Activated CD4-positive, alpha-beta memory T cell treated with anti-CD3 and anti-CD28 coated beads for 36 hours (primary cell): ENCODE measurements at places on chromosomes 2 and 18. TPM values are rescaled to one million over a fixed set of nuclear protein-coding genes. Genes with fewer than 3 reads are reported as not detected.

- peak within 1 kb of the TSS; percentile 91 for H3K4me3 ChIP-seq
- DNase-seq: no peak
- H3K4me1 ChIP-seq: peaks cover 35% of the 10 kb centered on the region
Measured at GRCh38 chr18:48950536-48951447, at the start of gene SMAD7. Gene SMAD7, minus strand, starts transcription at chr18:48950965. Its CDS starts 541 bp downstream, at chr18:48950424.

GRCh38 chr2:36356990-36357846 is 1.6 kb downstream of the CRIM1 start:
- H3K27ac ChIP-seq: no peak overlapping the region
- peaks cover 49% of the 10 kb centered on the region for H3K27me3 ChIP-seq

Gene C1D
- total RNA-seq: 23.1 TPM

Gene HOXD9
- total RNA-seq: not detected
